ENCODE measurements at places on chromosomes 4 and X.

DNA sequence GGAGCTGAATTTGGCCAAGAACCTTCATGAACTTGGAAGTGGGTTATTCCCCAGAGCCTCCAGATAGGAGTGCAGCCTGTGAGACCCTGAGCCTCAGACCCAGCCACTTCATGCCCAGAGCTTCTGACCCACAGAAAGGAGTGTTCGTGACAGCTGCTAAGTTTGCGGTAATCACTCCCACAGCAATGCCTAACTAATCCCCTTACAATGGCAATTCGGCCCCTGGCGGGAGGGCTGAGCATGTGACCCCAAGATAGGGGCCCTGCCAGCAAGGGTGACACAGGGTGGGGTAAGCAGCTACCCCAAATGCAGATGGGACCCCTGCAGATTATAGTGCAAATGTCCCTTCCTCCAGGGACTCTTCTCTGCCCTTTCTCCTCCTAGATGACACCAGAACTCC lies 22.5 kb downstream of the PNMA6E start:
- DNase-seq = no peak

DNA sequence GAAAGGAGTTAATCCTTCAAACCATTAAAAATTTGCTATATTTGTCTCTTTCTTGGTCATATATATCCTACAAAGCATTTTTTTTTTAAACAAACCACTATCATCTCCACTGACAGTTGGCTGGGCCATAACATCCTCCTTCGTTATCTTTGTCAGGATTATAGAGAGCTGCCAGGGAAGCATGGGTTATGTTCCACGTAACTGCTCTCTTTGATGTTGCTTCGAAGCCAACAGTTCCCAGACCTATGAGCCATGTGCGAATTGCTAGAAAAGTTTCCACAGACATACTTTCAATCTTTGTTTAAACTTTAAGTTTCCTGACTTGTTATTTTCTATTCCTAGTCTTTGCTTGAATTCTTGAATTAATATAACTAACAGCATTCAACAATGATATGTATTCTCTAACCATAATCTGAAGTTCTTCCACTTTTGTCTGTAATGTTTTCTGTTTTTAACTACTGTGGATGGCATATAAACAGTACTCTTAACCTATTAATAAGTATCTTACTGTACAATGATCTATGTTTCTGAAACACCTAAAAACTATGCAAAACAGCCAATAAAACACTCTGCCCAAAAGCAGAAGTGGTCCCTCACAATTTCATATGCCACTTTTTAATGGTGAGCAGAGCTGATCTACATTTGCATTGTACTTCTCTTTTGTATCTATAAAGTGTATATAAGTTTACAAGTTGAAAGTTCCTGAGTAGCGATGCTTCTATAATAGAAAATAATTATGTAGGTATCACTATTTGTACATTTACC lies 37.9 kb downstream of the EREG start:
- no peak for DNase-seq

DNA sequence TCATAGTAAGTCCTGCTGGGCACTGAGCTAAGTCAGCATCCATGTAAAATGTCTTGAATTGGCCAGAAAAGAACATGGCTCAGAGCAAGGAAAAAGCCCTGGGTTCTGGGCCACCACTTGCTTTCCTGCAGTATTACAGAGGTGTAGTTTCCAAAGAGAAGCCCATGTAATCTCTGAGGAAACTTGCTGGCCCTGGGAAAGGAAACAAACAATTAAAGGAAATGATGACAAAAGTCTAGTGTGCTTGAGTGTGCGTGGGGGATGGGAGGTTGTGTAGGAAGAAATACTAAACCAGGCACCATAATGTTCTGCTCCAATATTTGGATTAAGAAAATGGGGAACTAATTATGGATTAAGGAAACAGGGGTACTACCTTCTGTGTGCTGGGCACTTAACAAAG lies 39.5 kb upstream of the SMIM10L2A start:
- DNase-seq = no peak

GRCh38 chrX:2888309-2888708 lies 40.8 kb downstream of the ARSD start:
- no peak for DNase-seq

DNA sequence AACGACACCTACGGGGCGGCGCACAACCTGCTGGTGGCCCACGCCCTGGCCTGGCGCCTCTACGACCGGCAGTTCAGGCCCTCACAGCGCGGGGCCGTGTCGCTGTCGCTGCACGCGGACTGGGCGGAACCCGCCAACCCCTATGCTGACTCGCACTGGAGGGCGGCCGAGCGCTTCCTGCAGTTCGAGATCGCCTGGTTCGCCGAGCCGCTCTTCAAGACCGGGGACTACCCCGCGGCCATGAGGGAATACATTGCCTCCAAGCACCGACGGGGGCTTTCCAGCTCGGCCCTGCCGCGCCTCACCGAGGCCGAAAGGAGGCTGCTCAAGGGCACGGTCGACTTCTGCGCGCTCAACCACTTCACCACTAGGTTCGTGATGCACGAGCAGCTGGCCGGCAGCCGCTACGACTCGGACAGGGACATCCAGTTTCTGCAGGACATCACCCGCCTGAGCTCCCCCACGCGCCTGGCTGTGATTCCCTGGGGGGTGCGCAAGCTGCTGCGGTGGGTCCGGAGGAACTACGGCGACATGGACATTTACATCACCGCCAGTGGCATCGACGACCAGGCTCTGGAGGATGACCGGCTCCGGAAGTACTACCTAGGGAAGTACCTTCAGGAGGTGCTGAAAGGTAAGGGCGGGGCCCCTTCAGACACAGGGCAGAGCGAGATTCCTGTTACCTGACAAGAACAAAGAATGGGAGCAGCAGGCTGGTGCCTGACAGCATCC lies 11.7 kb downstream of the RPL9 start:
- no peak for DNase-seq

DNA sequence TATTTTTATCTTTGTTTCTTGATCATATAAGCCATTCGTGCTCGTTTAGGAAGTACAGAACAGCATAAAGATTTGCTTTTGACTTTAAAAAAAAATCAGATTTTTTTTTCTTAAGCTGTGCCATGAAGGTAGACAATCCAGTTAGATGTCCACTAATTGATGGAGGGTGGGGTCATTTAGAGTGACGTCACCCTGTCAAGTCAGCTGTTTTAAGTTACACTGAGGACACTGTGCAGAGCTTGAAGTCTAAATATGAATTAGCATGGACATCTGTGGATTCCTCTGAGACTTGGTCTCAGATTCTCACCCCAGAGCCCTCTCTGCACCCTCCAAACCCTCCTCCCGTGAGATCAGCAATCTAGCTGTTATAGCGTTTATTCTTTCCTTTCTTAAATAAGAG lies 63.9 kb downstream of the ENPP6 start:
- no peak for DNase-seq

DNA sequence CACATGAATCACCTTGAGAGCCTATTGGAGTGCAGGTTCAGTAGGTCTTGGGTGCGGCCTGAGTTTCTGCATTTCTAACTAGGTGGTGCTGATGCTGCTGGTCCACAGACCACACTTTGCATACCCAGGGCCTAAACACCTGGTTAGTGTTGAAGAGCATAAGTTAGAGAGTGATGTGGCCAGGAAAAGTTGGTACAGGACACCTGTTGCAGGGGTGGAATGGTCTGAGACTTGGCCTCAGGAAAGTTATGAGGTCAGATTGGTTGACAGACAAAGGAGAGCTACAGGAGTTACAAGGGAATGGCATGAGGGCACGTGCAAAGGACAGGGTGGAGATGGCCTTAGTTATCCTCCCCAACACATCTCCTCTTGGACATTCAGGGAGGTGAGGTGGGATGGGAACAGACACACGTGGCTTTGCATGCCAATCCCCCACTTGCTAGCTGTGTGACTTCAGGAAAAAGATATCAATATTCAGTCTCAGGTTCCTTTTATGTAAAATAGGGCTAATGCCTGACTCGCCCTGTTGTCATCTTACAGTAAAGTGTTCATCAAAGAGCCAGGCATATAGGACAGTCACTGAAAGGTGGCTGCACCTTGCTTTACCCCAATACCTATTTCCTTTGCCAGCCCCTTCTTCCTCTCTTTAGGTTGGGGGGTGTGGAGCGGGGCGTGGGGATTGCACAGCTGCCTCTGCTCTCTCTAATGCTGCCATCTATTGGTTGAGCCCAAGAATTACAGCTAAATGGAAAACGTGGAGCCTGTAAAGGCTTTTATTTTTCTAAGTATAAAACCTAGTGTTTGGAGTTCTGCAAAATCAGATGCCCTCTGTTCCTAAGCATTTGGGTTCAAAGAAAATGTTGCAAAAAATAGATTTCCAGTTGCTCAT lies 47.5 kb downstream of the ATG4A start:
- peak; percentile 8 for DNase-seq

DNA sequence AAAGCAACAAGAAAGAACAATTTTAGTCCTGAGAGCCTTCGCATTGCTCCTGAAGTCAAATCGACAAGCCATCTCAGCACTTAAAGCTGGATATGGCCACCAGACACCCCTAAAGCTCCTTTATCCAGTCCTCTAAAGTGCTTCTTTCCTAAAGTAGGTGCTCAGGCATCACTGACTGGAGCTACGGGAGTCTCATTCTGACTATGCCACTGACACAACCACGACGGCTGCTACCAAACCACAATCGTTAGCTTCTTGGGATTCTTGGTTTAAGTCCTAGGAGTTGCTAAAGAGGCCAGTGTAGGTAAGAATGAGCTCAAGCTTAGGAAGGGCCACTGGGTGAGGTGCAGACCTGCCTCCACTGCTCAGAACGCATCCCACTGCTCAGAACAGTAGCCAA lies 1.0 kb downstream of the SLC10A6 start:
- DNase-seq = no peak

- DNase-seq = no peak
Measured at GRCh38 chr4:91838181-91838861, 465.4 kb upstream of the GRID2 start.

DNA sequence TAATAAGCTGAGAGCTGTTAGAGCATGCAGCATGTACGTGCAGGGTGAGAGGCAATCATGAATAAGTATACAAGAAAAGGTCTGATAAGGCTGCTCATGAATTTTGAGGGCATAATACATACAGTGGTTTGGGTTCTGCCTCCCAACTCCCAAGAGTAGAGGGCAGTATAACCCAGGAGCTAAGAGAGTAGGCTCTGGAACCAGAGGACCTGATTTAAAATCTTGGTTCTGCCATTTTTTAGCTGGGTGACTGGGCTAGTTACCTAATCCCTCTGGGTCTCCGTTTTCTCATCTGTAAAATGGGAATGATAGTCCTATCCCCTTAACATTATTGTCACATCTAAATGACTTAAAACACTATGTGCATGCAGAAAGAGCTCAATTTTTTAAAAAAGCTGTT lies 85.3 kb downstream of the LNX1 start:
- DNase-seq = no peak

GRCh38 chr4:121238461-121238860 lies 74.3 kb upstream of the TNIP3 start:
- DNase-seq = no peak

DNA sequence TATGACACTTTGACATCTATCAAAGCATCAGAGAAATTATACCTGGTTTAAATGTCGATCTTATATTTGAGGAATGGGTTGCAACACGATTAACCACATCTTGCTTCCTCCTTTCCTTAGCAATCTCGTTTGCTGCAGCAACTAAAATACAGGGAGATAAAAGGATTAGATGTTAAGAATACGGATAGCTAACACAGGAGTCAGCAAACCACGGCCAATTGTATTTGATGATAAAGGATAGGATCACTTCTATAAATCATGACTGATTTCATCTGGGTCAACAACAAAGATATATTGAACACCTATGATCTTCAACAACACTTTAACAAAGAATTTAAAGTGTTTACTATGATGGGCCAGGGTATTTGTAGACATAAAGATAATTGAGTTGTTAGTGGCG lies 5.0 kb downstream of the MAP7D3 start:
- DNase-seq = no peak

DNA sequence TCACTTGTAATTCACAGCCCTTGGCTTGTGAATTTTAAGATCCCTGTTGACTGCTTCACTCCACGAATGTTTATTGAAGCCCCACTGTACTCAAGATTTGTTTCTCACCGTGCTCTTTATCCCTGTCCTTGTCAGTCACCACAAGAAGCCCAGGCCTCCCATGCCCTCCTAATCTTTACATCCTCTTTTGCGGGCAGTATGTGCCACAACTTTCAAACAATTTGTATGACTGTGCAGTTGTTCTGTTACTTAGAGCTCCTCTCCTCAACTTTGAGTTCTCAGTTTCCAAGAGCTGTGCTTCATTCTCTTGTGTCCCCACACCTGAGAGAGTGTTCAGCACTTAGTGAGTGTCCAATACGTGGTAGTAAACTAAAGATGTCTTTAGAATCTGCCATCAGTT lies 467.7 kb downstream of the NKX6-1 start:
- no peak for DNase-seq

DNA sequence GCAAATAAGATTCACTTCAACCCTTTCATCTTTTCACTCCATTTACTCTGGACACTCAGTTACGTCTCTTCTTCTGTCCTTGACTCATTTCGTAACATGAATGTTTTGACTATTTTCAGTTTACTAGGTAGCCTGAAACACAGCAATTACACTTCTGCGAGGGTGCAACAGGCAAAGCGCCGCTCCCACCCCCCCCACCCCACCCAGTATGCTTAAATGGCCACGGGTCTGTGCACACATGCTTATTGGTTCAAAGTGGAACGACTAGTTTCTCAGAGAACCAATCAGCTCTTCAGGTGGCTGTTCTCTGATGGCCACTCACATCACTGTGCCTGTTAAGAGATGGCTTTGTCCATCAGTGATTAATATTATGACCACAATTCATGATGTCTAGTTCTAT lies 3.5 kb downstream of the BEND4 start:
- no peak for DNase-seq

GRCh38 chr4:140689623-140690022 lies 66.6 kb downstream of the TBC1D9 start:
- DNase-seq = no peak

DNA sequence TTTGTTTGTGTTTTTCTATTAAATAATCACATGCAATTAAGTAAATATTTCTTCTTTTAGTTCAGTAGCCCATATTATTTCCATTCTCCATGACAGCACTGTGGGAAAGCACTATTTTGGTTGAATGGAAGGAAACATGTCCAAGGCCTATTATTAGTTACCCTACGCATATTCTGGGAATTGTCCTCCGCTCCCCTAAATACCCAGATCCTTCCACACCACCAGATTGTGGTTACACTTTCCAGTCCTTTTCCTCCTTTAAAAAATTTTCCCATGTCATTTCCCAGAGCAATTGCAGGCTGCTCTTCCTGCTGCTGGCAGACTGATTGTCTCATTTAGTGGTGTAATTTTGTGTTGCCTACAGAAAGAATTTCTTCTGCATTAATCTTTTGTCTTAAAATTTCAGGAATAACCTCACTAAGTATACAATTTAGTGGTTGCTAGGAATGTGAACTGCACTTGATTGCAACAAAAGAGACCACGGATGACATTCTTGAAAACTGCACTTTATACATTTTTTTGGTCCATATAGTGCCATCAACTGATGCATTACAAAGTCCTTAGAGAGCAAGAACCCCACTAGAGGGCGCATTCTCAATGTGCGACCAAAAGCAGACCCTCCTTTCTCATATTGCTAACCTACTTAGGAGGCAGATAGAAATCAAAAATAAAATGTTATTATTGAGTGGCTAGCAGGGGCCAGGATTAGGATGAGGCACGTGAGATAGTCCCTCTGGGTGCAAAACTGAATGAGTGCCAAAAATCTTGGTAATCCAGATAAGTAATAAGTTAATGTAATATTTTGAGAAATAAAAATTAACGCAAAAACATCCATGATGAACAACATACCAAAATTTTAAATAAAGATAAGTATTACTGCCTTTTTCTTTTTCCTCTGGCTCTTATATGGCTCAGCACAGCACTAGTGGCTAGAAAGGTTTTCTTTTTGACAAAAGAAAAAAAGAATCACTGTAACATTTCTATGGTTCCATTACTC lies 98.8 kb upstream of the IQCM start:
- DNase-seq = peak; percentile 41

GRCh38 chrX:97854086-97854485 lies 970.4 kb downstream of the RPA4 start:
- DNase-seq = no peak
